Calu3 (cell line): ENCODE measurements at places on chromosomes 1 and 21. TPM values are rescaled to one million over a fixed set of nuclear protein-coding genes. Genes with fewer than 3 reads are reported as not detected.

LCE2A gene
- total RNA-seq, result not detected in 2 replicates

MPL gene
- total RNA-seq, result 0.52 and 0.73 TPM in 2 replicates

S100B gene
- total RNA-seq, result not detected in 2 replicates

CFHR5 gene
- not detected in 2 replicates for total RNA-seq

FAM72D gene
- 8.2 and 10.3 TPM in 2 replicates for total RNA-seq

FAAH gene
- 31.4 and 34.2 TPM in 2 replicates for total RNA-seq

OR2T11 gene
- total RNA-seq, result not detected in 2 replicates

MPZ gene
- 0.37 and 0.47 TPM in 2 replicates for total RNA-seq

EXTL1 gene
- total RNA-seq, result not detected in 2 replicates

SDC3 gene
- total RNA-seq, result 15.0 and 20.5 TPM in 2 replicates

ATP6V1G3 gene
- total RNA-seq, result not detected in 2 replicates

XCL1 gene
- not detected in 2 replicates for total RNA-seq

S100A2 gene
- total RNA-seq, result 11.1 and 14.1 TPM in 2 replicates

TNFRSF18 gene
- total RNA-seq, result 0.66 TPM in 1 of 2 replicates, not detected in the other

TRPM2 gene
- not detected in 2 replicates for total RNA-seq
